Inflammatory macrophage (primary cell): ENCODE measurements at places on chromosomes 6 and 20.
A peak's percentile ranks its signal among the peaks of the same experiment; 100 is the strongest.

- no peak for DNase-seq
These were observed 309.1 kb downstream of the LMBRD1 start for GRCh38 chr6:69487688-69488087.

DNA sequence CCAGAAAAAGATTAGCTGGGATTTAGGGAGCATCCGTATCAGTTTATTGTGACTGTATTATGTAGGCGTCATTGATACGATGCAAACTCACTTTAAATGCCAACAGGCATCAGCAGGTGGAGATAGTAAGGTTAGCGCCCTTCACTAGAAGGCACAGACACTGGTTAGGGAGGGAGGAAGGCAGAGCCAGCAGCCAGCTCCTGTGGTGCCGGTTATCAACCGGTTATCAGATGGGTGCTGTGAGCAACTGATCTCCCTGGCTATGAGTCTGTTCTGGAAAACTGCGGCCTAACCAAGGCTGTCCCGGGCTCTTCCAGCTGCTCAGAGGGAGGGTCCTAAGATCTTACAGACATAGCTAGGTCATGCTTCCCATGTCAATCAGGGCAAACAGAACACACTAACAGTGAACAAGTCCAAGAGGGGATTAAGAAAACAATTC, 47.5 kb upstream of the CD93 start:
- no peak for DNase-seq

DNA sequence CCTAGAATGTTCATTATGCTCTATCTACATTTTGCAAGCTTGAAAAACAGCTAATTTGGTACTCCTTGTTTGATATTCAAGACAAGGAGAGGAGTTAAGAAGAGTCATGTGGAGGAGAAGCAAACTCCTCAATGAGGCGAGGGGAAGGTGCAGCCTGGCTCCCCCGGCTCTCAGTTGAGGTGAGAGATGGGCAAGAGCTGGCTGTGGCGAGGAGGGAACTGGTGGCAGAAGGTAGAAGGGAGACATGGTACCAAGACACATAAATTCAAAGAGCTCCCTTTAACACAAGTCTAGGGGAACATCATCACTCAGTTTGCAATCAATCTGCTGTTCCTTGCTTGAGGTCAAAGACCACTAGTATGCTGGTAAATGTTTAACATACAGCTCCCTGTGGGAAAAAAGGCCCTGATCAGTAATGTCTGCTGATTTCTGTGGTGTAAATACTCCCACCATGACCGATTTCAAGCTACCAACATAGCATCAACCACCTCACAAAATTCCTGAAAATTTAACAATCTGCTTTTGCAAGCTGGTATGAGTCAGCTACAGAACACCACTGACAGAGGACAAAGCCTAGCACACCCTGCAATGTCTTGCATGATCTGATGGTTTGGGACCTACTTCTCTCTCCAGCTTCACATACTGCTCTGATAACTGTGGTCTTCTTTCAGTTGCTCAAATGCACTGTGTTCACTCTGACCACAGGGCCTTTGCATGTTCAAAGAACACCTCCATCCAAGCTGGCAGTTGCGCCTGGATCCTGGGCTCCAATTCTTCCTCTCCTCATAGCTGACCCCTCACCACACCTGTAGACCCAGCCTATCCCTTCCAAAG, 516.3 kb upstream of the CHD6 start:
- no peak for DNase-seq

DNA sequence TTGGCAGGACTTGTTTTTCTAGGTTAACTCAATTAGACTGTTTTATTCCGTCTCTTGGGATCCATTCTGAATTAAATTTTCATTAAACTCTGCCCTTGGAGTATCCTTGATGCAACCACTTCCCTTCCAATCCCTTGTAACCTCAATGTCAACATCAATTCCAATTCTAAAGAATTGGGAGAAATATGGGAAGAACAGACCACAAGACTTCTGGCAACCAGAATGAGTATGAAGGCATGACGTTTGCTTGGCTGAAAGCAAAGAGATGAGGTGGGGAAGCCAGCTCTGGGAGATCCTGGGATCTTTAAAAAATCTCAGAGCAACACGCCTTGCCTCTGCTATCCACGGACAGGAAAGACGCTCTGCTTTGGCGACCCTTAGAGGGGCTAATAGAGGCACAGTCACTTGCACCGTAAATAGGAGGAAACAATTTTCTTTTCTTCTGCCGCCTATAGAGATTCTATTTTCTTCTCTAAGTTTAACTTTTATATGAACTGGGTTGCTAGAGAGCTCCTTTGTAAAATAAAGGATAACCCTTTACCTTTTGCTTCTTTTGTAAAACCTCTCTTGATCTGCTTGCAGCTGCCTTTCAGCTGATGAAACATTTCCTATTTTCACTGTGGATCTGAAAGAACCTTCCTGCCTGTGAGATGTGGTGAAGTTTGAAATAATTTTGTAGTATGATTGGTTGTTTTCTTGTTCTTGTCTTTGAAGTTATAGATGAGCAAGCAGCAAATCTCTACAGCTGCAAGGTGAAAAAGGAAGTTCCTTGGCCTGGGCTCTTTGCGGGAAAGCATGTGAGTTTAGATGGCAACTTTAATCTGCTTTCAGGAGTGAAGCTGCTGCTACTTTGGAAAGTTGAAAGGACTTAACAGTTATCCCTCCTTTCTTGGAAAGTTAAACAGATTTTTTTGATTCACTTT, at the start of gene ASIP:
Gene ASIP, plus strand, starts transcription at position 731 of the 923 bp plus-strand sequence. CDS start 18,952 bp downstream, outside the sequence.
- peak; percentile 15 for DNase-seq

- DNase-seq = no peak
These were observed 114.1 kb downstream of the SCAF8 start for GRCh38 chr6:154847318-154847717.

DNA sequence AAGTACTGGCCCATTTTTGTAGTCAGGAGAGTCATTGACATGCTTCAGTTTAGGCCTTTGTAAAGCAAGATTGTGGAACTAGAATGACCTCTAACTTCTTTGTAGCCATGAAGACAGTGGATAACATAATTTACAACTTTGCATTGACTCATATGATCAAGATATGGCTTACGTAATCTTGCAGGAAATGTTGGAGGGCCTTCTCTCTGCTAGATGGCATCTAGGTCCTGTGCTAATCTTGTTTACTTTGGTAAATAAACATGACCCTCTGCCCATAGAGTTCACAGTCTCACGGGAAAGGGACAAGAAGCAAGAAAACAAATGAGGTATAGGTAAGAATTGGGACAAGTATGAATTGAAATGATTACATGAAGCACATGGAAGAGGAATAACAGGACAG, 355.2 kb upstream of the ARID1B start:
- no peak for DNase-seq

DNA sequence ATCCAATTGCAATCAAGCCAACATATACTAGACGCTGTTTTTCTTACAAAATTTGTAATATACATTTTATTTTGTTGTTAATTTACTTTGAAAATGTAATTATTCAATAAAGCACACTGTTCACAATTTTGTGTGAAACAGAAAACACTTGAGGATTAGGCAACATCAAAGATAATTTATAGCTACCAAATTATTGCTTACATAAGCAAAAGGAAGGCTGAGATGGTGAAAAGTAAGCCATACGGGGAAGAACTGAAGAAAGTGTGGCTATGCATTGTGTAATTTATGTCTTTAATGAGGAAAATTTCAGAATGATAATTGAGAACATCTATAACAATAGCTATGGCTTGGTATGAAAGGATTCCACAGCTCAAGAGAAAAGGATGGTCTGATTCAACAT, 192.0 kb downstream of the RNF144B start:
- DNase-seq = no peak

GRCh38 chr6:105507811-105508210, 104.9 kb upstream of the PREP start:
- no peak for DNase-seq

DNA sequence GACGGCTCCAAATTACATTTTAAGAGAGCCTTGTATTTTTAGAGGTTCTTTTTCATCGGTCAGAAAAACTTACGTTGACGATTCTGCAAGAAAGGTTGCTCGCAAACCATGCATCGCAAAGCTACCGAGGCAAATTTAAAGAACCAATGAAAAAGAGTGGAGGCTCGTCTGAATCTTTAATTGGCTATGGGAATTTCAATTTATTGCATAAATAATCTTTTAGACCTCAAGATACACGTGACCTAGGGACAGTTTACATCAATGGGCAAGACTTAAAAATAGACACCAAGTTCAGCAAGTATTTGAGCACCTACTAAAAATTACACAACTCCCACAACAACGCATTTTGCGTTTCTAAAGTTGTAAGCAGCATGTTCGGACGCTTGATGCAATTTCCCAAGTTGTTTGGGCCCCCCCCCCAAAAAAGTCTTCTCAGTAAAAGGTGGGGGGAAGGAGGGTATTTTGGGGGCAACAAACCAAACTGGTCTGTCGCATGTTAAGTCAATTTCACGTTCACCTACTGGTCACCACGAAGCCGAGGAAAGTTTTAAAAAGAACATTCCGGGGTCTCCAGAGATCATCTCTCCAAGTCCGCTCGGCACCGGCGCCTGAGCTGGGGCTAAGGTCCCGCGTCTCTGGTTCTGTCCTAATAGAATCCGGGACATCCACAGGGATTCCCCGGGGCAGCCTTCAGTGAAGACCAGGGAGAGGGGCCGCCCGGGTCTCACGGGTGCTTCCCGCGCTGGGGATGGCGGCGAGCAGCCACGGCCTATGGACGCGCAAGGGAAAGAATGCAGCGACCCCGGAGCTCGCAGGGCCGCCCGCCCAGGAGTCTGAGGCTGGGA, 851 bp downstream of the SNX5 start:
- peak; percentile 34 for DNase-seq

- no peak for DNase-seq
These were observed at the start of gene BTNL2 for GRCh38 chr6:32406857-32407256. Gene BTNL2, minus strand, starts transcription at chr6:32407181. Its CDS starts 58 bp downstream, at chr6:32407123.

DNA sequence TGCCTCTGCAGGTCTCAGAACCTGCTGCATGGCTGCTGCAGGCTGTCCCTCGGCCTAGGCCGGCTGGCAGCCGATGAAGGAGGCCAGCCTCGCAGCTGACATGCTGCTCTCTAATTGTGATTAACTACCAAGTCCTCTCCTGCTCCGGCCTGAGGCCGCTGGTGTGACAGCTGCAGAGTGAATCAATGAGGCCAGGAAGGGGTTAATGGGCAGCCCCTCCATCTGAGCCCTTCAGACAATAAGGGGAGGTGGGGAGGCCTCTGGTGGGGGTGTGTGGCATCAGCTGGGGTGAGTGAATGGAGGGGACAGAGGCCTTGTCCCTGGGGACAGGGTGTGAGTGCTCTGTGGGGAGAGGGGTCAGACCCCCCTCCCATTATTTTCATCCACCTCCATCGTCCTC, 34.4 kb downstream of the SLC52A3 start:
- no peak for DNase-seq

DNA sequence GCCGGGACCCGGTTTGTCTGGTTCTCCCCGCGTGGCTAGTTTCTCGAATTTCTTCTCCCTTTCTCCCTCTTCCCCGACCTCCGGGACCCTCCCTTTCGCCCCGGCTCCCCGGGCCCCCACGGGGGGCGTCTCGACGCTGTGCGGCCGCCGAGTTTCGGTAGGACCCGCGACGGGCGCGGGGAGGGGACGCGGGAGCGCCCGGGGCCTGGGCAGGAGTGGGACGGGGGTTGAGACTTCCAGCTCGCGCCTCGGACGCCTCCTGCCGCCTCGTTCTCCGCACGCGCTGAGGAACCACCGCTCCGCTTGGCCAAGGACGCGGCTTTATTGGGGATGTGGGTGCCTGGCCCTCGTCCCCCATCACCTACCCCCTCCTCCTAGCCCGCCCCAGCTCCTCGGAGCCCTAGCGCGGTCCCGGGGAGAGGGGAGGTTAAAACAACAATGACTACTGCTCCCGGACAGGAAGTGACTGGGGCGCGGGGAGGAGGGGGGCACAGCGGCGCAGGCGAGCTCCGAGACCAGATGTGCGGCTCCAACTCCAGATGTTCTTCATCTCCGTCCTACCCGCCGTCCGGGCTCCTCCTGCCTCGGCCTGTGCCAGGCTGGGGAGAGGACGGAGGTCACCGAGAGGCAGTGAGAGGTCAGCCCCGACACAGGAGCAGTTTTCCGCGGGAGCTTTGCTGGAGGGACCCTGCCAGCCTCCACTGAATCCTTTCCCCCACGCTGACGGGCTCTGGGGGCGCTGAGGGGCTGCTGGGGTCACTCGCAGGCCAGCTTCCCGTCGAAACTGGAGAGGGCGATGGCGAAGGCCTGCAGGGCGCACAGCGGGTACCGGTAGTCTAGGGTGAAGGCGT, 917 bp upstream of the TEAD3 start:
- no peak for DNase-seq

- no peak for DNase-seq
These were observed 5.6 kb downstream of the ARID1B start for GRCh38 chr6:156782691-156783320.

DNA sequence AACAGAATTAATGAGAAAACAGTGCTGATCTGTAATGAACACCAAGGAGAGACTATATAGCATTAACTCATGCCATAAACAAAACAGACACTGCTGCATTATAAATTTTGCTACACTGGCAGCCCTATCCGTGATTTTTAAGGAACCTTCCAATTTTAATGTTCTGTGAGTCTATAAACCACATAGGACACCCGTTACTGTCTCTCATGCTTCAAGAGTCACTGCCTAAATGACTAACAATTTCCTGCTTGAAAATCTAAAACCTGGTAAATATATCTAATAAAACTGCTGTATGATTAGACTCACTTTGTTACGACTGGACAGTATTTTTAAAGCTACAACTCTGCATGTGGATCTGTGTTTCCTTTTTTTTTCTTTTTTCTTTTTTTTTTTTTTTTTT, 8.7 kb downstream of the CHD6 start:
- no peak for DNase-seq

- no peak for DNase-seq
These were observed 139.1 kb downstream of the DLL1 start for GRCh38 chr6:170151804-170152123.

DNA sequence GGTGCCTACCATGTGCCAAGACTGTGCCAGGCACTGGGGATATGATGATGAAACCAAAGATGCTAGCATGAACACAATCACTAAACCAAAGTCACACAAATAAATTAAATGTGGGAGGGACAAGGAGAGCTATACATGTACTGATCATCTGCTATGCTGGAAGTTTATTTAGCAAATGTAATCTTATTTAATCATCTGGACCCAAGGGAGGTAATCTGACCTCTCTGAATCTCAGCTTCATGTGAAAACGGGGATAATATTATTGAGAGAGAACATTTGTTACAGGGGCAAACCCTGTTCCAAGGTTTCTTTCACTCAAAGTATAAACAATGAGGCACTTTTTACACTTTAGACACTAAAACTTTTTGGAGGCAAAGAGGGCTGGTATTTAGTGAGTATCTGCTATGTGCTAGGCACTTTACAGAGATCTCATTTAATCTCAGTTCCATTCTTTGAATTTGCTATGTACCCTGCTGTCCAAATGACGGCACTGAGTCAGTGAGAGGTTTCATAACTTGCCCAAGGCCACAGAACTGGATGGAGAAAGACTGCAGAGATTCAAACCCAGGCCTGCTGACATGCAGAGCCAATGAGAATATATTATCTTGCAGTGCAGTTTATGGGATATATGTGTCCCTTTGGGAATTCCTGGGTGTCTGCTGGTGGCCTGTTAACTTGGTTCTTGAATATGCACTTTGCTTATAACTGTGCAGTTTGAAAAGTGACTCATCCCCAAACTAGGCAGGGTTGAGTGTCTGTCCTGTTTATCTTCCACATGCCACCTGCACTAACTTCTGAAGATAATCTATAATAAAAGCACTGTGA, 3.3 kb upstream of the ASXL1 start:
- peak; percentile 10 for DNase-seq

DNA sequence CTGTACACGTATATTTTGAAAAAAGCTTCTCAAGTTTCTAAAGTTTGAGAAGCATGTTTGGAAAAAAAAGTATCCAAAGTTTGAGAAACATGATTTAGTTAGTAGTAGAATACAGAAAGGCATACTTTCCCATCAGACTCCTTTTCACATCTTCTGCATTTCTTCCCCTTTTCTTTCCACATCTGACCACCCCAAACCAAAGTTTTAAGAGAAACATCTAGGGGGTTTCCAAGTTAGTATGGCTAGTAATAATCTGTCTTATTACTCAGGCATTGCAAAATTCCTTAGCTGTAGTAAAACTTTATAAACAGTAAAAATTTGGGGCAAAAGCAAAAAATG, 63.0 kb upstream of the IL20RA start:
- DNase-seq = no peak
